ENCODE measurements at places on chromosomes 1 and 21.

- DNase-seq: no peak
Observed at GRCh38 chr1:229940684-229941083, 126.4 kb upstream of the GALNT2 start.

DNA sequence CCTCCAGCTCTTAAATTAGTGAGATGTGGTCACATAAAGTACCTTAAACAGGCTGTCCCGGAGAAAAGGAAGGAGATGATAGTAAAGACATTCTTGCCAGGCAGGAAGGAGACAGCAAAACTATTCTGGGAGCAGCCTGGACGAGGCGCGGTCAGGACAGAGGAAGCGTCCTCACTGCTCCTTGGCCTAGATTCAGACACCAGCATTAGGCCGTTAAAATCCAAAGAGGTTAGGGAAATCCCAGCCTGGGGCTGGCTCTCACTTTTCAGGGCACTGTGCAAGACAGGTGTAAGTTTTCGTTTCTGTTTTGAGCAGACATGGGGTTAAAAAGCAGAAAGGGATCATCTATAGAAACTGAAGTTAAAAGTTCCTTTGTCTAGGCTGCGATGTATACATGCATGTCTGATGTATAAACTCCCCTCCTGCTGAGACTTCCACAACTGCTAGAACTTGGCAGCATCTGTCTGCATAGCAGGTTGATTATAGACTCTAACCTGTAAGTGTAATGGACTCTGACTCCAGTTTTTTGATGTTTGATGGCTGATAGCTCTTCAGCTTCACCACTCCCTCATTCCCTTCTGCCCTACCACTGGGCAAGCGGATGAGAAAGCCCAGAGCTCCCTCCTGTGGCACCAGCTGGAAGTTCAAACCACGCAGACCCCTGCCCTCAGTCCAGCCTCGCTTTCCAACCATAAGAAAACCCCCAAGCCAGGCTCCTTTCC, 21.5 kb downstream of the STPG1 start:
- DNase-seq: peak; percentile 47

GRCh38 chr1:178196631-178197030, 102.7 kb downstream of the RASAL2 start:
- no peak for DNase-seq

DNA sequence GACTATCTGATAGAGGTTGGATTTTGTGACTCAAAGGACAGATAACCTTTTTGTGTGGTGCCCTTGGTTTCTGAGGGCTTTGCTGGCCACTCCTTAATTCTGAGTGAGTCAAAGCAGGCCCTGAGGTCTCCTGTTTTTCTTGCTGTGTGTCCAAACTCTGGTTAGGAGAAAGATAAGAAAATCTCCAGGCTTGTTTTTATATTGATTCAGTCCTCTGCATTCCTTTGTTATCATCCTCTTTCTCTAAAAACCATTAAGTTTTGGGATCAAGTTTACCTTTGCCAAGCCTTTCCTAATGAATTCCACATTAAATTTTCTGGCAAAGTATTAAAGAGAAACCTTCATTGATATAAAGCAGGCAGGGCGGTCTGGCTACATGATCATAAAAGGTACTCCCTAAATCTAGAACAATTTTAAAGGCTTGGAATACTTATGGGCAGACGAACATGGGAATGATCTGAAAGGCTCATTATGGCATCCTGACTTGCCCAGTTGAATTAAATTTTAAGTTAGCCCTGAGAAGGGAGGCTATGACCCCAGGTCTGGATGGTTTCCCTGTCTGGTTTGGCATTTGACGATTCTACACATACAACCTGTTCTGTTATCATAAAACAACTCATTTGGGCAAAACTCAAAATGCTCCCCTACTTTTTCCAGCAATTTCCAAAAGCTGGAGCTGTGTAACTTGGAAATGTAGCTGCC, 20.8 kb downstream of the ZBTB8B start:
- DNase-seq: no peak

GRCh38 chr1:37006132-37006868, 28.0 kb downstream of the GRIK3 start:
- no peak for DNase-seq

- no peak for DNase-seq
Observed at GRCh38 chr1:180791806-180792205, 120.9 kb upstream of the KIAA1614 start.

- DNase-seq: no peak
Observed at GRCh38 chr21:18350216-18350615, 53.4 kb downstream of the TMPRSS15 start.

- DNase-seq: no peak
Observed at GRCh38 chr1:155226910-155227260, 18.4 kb downstream of the MTX1 start.

DNA sequence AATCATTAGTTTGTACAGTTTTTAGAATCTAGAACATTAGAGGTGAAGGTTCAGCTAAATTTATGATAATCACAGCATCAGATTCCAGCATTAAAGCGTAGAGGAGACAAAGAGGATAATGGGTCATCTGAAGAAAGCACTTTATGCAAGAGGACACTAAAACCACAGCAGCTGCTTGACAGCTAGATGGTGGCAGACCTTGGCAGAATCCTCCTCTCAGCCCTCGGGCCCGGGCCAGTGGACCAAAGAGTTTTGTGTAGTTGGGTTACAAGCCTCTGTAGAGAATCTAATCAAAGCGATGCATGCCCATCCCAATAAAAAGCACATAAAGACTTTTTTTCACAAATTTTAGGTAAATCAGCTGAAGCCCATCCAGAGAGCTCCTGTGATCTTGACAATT, 59.4 kb downstream of the AK5 start:
- no peak for DNase-seq

DNA sequence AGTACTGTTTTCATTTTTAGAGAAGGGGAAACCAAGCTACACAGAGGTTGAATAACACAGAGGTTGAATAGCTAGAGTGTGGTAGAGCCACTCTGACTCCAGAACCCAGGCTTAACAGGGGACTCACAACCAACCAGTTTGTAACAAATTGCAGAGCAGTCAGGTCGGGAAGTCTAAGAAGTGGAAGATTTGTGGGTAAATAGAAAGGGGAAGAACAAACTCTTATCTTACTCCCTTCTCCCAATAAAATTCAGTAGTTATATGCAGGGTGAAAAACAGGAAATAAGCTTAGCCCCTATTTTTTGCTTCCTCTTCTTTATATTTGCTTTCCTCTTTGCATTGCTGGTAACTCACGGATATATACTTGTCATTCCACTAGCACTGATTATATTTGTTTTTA, 23.2 kb downstream of the CDC42 start:
- no peak for DNase-seq

- DNase-seq: no peak
Observed at GRCh38 chr1:78650114-78650660, 556 bp downstream of the IFI44 start.

DNA sequence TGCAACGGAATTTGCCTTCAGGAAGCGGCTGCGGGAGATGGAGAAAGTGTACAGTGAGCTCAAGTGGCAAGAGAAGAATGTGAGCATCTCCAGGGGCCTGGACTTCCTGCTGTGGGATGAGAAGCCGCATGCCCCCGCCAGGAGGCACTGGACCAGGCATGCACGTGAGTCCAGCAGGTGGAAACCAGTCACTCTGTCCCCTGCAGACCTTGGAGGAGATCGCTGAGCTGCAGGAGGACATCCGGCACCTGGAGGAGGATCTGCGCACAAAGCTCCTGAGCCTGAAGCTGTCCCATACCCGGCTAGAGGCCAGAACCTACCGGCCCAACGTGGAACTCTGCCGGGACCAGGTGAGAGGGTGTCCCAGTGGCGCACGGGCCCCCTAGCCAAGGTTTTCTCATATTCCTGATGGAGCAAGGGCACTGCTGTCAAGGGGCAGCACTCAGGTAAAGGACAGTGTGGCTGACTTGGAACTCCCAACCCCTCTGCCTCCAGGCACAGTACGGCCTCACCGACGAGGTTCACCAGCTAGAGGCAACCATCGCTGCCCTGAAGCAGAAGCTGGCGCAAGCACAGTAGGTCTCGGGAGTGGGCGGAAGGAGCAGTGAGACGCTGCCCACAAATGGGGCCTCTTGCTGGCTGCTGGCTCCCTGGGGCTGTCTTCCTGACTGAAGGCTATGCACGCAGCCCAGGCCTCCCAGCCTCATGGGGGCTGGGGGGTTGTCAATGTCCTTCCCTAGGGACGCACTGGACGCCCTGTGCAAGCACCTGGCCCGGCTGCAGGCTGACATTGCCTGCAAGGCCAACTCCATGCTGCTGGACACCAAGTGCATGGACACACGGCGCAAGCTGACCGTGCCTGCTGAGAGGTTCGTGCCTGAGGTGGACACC, 1.2 kb upstream of the ADPRS start:
- DNase-seq: no peak

DNA sequence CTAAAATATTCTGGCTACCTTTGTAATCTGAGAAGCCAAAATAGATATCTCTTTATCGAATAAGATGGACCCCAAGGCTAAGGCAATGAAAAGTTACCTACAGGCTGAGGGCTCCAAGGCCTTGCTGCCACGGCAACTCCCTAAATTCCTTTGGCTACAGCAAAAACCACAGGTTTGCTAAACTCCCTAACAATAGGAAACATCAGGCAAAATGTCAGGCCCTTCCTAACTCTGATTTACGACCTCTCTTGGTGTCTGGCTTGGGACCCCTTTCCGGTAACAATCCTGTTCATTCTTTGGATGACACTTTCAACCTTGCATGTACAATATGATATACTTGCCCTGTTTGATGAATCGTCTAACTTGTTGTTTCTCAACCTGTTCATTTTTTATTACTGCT, 11.3 kb upstream of the OR2T8 start:
- no peak for DNase-seq

GRCh38 chr1:220677251-220677650, 12.9 kb upstream of the C1orf115 start:
- no peak for DNase-seq

DNA sequence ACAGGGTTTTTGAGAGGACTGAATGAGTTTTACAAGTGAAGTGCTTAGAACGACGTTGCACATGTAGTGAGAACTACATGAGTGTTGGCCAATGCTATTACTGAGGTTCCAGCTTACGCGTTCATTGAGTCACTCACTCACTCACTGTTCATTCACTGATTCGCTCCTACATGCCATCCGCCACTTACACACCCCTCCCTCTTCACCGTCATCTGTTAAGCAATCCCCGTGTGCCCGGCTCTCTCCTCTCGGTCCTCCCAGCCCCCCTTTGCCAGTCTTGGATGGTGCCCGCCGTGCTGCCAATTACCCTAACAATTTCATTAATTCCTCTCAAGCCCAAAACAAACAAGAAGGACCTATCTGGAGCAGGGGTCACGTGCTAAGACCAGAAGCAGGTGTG, 27.3 kb upstream of the EPHA2 start:
- no peak for DNase-seq

- DNase-seq: no peak
Observed at GRCh38 chr1:3465935-3466321, 11.5 kb downstream of the ARHGEF16 start.

- DNase-seq: no peak
Observed at GRCh38 chr1:154551474-154551873, 7.0 kb downstream of the UBE2Q1 start.

DNA sequence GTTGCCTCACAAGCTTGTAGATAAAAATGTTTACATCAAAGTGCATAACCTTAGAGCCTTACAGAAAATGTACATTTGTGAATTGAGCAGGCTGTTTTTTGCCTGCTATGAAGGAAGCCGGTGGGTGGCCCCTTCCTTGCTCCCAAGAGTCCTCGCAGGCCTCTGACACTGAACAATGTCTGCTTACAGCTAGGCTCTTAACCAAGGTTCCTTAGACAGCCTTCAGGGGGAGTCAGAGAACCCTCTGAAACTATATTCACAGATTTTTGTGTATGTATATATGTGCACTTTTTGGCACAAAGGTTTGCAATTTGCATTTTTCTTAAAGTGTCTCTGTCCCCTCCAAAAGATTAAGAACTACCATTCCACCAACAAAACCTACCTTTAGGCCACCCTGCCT, 282.6 kb downstream of the BARHL2 start:
- DNase-seq: no peak

DNA sequence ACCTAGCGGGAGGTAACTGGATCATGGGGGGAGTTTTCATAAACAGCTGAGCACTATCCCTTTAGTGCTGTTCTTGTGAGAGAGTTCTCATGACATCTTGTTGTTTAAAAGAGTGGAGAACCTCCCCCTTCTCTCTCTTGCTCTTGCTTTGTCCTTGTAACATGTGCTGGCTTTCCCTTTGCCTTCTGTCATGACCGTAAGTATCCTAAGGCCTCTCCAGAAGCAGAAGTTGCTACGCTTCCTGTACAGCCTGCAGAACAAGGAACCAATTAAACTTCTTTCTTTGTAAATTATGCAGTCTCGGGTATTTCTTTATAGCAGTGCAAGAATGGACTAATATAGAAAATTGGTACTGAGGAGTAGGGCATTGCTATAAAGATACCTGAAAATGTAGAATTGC, 515.6 kb downstream of the NEGR1 start:
- DNase-seq: no peak

GRCh38 chr1:164515711-164516331, 43.2 kb upstream of the PBX1 start:
- no peak for DNase-seq

- no peak for DNase-seq
Observed at GRCh38 chr1:186559601-186560116, 98.7 kb upstream of the PDC start.

DNA sequence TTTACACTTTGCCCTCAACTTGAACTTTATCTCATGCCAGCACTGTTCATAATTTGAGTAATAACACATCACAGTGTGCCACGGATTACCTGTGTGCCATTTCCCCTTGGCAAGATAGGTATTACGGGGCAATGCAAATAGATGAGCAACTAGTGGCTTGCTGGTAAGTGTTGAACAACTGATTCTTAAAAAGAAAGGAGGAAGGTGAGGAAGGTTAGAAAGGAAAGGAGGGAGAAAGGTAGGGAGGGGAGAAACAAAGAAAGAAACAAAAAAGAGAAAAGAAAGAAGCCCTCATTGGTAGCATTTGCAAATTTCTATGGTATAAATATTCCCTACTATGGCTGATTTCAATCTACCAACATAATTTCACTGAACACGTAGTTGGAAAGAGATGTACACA, 118.2 kb upstream of the OLIG2 start:
- DNase-seq: no peak

DNA sequence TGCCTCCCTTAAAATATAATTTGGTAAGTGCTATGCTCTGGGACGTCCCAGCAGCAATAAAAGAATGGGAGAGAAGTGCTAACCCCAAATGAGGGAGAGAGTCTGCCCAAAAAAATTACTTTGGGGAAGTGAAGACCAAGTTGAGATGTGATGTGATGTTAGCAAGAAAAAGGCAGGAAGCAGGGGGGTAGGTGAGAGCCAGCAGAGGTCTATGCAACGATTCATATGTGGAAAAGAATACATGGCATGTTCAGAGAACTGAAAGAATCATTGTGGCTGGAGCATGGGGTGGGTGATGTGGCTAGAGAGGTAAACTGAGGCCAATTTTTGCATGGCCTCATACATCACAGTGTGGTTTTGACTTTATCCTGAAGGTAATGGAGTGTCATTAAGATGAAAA, 5.6 kb upstream of the CTPS1 start:
- DNase-seq: no peak

DNA sequence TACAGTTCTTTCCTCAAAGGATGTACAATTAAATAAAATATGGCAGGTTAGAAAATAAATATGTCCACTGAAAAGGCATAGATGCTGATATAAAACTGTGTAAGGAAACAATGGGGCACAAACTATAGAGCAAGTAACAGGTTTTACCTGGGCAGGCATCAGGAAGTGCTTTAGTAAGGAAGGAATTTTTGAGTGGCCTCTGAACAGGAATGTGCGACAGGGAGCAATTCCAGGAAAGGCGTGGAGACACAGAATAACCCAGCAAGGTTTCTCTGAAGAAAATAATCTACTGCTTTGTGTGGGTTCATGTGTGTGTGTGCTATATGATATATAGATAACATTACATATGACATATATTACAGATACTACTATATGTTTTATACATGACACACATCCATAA, 128.4 kb downstream of the RGS21 start:
- no peak for DNase-seq
